ENCODE measurements at places on chromosomes 3 and 15.

- DNase-seq, result no peak
These were observed 585.6 kb downstream of the TBL1XR1 start for GRCh38 chr3:176611703-176612102.

- DNase-seq, result no peak
These were observed 707.0 kb upstream of the GOLIM4 start for GRCh38 chr3:168802766-168803165.

- DNase-seq, result no peak
These were observed 22.1 kb upstream of the POLG start for GRCh38 chr15:89356634-89357298.

- no peak for DNase-seq
These were observed 35.9 kb upstream of the TMEM115 start for GRCh38 chr3:50395070-50395860.

DNA sequence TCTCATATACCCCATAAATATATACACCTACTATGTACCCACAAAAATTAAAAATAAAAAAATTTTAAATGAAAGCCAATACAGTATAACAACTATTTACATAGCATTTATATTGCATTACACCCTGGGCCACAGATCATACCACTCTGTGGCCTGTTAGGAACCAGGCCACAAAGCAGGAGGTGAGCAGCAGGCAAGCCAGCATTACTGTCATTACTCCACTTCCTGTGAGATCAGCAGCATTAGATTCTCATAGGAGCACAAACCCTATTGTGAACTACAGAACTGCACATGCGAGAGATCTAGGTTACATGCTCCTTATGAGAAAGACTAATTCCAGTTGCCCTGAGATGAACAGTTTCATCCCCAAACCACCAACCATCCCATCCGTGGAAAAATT is 17.4 kb downstream of the FILIP1L start:
- no peak for DNase-seq

DNA sequence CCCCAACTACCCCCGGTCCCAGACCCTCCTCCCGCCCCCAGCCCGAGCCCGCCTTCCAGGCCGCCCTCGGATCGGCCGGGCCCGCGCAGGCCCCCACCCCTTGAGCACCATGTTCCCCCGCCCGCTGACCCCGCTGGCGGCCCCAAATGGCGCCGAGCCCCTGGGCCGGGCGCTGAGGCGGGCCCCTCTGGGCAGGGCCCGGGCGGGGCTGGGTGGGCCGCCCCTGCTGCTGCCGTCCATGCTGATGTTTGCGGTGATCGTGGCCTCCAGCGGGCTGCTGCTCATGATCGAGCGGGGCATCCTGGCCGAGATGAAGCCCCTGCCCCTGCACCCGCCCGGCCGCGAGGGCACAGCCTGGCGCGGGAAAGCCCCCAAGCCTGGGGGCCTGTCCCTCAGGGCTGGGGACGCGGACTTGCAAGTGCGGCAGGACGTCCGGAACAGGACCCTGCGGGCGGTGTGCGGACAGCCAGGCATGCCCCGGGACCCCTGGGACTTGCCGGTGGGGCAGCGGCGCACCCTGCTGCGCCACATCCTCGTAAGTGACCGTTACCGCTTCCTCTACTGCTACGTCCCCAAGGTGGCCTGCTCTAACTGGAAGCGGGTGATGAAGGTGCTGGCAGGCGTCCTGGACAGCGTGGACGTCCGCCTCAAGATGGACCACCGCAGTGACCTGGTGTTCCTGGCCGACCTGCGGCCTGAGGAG is 472 bp downstream of the CHST14 start:
- no peak for DNase-seq

GRCh38 chr3:68999605-69000004 is 13.9 kb downstream of the EOGT start:
- no peak for DNase-seq

DNA sequence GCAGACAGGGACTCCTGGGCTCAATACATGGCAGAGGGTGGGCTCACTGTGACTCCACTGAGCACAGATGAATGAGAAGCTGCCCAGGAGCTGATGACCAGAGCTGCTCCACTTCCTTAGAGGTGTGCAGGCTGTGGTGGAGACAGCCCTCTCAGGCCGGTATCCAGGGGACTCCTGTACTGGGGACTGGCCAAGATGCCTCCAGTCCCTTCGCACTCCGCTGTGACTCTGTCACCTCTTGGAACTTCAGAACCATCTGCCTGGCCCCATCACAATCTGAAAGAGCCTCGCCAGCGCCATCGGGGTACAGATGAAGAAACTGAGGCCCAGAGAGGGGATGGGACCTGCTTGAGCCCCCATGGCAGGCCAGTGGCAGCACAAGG is 111.2 kb downstream of the ETFA start:
- DNase-seq, result no peak

DNA sequence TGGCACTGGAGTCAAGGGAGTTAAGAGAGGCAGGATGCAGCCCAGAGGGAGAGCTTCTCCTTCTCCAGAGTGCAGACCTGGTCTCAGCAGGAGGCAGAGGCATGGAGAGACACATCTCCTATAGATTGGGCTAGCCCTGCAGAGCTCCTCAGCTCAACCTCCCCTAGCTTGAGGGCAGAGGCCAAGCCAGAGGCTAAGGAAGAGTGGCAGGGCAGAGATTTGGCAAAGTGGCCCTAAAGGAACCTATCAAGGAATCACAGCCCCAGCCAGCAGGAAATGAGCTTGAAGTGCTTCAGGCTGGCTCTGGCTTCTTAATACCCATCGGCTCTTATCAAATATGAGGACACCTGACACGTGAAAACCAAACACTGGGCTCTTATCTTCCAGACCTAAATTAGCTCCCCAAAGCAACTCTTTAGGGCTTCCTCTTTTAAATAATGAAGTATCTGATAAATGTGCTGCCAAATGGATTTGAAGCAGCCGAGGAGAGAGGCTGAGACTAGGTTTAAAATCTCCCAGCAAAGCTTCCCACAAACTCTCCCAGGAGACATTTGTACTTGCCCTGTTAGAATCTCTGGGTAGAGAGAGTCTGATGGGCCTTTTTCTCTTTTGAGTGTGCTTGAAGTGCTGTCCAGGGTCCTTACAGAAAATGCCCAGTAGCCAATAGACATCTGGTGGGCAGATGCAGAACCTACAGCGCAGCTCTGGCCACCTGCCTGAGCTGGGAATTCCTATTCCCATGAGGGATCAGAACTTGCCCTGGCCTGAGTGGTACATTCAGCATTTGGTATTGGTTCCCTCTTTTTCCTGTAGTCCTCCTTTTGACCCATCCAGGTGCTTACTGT is 271.4 kb downstream of the CLSTN2 start:
- DNase-seq, result no peak

DNA sequence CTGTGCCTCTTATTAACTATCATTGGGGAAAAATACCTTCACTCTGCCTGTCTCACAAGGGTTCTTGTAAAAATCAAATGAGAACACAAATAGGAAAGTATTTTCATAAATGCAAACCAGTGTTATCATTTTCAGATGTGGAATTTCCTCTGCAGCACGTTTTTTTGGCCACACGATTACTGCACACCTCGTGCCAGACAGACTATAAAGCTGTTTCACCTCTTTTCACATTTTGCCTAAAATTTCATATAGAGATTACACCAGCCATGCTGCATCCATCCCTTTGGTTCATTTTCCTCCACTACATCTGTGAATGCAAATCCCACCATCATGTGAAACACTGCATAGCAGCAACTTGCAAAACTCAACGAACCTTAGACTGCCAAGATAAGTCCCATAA is 1.2 kb upstream of the TMOD2 start:
- no peak for DNase-seq

- DNase-seq, result no peak
These were observed 1389.3 kb upstream of the ALCAM start for GRCh38 chr3:103977417-103977816.

GRCh38 chr15:65336493-65337435 is 32.3 kb downstream of the RNU5B-1 start:
- no peak for DNase-seq

DNA sequence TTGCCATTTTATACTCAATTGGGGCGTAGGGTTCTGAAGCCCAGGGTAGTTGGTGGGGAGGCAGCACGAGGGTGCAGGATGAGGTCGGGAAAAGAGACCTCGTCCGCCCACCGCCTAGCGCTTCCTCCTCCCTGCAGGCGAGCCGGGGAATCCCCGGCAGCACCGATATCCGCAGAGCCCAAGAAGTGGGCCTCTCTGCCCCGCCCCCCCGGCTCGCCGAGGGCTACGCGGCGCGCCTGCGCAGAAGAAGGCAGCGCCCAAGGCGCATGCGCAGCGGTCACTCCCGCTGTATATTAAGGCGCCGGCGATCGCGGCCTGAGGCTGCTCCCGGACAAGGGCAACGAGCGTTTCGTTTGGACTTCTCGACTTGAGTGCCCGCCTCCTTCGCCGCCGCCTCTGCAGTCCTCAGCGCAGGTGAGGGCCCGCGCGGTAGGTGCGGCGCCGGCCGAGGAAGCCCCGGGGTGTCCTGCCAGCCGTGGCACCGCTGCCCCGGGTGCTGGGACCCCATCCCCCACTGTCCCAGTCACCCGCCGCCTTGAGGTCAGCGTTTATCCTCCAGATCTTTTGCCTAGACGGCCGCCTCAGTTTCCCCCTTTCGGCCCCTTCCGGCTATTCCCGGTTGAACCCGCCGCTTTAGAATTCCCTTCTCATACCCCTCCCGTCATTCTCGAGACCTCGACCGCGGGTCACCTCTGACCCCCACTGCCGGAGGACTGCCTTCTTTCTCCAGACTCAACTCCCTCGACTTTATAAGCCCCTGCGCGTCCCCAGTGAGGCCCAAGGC is at the start of gene ALAS1:
Gene ALAS1, plus strand, starts transcription at position 319 of the 784 bp plus-strand sequence. CDS start 1,082 bp downstream, outside the sequence.
- DNase-seq, result peak; percentile 89

DNA sequence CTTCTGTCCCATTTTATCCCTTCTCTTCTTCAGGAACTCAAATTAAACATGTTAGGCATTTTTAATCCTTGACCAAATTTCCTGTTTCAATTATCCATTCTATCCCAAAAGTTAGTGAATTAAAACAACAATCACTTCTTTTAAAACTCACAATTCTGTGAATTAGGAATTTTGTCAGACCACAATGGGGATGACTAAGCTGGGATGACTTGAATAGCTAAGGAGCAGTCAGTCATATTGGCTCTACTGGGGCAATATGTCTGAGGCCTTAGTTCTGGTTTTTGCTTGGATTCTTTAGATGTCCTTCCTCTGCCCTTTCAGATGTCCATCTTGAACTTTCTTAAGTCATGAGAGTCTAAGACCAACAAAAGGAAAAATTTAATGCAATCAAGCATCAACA is 178.2 kb upstream of the TGFBR2 start:
- DNase-seq, result no peak

DNA sequence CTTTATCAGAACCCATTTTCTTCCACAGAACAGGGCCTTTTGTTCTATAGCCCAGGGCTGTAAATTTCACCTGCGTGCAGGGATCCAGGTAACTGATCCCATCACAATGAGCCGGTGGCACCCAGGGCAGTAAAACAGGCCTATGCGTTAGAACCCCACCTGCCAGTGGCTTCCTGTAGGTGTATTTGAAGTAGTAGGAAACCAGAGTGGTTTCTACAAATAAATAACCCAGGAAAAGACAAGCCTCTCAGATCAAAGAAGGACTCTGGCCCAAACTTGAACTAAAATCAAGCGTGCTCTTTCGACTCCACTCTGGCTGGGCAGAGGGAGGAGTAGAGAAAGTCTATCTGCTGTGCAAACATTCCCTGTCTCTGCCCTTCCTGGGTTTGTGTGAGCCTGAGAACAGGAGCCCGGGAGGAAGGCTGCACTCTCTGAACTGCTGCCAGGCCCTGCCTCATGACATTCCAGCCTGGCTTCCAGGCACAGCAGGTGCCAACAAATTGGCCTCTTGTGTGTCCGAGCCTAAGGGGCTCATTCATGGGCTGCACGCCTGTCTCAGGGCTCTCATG is 77.7 kb downstream of the CEMIP start:
- no peak for DNase-seq

DNA sequence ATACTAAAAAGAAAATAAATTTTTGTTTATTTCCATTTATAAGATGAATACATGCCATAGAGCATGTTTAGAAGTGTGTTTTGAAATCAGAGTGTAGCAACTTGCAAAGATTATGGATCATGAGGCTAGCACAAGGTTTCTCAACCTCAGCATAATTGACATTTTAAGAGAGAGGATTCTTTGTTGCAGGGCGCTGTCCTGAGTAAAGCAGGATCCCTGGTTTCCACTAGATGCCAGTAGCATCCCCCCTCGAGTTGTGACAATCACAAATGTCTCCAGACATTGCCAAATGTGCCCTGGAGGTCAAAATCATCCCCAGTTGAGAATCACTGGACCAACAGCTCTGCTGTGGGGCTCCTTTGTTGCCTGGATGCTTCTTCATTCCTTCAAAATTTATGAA is 128.5 kb upstream of the RBMS3 start:
- DNase-seq, result no peak

DNA sequence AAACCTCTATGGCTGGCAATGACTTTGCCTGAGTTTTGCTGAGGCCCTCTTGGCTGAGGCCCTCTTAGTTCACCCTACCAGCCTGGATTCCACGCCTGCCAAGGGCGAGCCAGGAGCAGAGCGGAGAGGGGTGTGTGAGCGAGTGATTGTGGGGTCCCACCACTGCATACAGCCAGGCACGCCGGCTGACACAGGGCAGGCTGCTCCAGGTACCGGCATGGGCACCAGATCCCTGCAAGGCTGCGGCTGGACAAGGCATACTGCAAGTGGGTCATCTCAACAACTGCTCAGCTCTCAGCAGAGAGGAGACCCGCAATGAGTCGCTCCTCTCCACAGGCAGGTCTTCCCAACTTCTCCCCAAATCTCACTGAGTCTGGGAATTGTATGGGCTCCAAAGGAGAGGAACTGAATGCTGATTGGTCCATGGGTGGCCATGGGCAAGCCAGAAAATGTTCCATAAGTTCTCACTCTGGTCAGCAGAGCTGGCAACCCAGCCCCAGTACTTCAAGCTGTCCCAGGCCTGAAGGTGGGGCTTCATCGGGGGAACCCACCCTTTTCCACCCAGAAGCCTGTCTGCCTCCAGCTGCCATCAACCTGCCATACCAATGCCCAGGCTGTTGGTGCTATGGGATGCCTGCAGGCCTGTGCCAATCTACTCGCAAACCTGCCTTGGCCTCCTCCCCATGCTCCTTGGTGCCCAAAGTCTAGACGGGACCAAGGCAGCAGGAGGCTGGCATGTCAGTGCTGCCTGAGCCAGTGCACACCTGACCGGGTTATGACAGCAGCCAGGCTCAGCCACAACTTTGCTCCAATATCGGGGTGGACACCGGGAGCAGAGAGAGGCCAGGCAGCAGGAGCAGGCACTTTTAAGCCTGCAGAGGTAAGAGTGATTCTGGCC is 1273.6 kb upstream of the GBE1 start:
- DNase-seq, result no peak

GRCh38 chr3:190041333-190042041 is 79.2 kb downstream of the P3H2 start:
- DNase-seq, result no peak

- no peak for DNase-seq
These were observed 19.4 kb upstream of the PPP4R2 start for GRCh38 chr3:72977060-72977808.

- no peak for DNase-seq
These were observed 92.7 kb downstream of the DLG1 start for GRCh38 chr3:197205675-197206074.

- DNase-seq, result no peak
These were observed 304.5 kb upstream of the SEMA6D start for GRCh38 chr15:47412802-47413201.
